ENCODE measurements at places on chromosomes 4 and X. TPM values are rescaled to one million over a fixed set of nuclear protein-coding genes. Genes with fewer than 3 reads are reported as not detected.
A peak's percentile ranks its signal among the peaks of the same experiment; 100 is the strongest.

SMR3B gene
- polyA plus RNA-seq, result not detected

DAPP1 gene
- polyA plus RNA-seq, result 3.4 TPM

AFAP1 gene
- polyA plus RNA-seq, result 0.13 TPM

DNA sequence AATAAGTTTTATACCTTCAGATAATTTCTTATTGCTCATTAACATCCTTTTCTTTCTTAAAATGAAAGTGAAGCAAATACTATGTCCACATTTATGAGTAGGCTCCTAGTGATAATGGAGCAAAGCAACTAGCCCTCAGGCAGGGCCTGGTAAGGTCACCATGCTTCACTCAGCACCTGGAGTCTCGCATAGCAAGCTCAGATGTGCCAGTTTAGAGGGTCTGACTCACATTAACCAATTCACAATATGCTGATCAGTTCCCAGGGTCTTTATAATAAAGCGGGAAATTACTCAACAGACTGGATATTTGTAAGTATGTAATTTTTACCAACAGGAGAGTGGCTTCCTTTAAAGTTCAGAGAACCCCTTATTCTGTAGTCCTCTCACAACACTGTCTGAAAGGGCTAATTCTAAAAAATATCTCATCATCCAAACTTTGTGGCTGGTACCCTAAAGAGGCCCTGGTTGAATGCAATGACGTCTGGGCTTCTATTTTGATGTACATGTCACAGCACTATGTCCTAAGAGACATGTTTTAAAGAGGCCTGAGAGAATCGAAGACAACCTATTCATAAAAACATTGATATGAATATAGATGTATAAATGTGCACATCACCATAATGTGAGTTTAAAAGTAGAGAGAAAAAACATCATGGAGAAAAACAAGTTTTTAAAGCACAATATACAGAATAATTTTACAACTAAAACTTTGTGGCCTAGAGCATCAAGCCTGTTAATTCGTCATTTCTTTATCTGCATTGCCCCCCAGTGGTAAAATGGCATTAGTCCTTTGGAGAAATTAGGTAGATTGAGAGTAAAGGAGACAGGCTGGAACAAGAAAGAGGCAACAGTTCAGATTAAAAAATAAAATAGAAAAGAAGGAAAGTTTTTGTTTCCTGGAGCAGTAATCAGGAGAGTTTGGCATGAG, 44.3 kb downstream of the IL21 start:
- DNase-seq, result peak; percentile 34

DNA sequence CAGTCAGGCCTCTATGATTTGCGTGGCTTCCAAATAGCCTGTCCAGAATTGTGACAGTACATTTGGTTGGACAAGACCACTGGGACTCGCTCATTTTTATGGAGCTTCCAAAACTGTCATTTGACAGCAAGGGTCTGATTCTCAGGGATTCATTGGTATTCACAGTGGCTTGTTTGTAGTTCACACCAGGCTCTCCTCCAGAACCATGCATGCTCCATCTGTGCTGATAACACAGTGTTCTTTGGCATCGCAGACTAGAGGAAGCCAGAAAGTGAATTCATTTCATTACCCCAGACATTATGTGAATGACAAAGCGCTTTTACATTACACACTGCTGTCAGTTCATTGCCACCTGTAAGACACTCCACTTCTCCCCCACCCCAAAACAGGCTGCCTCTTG, 208.3 kb downstream of the ARHGAP10 start:
- no peak for DNase-seq

Measured in K562 (cell line).